ENCODE measurements at places on chromosomes 6 and 20.

- peak; percentile 43 for DNase-seq
Observed at GRCh38 chr20:53592992-53593465, 610 bp downstream of the ZNF217 start.

DNA sequence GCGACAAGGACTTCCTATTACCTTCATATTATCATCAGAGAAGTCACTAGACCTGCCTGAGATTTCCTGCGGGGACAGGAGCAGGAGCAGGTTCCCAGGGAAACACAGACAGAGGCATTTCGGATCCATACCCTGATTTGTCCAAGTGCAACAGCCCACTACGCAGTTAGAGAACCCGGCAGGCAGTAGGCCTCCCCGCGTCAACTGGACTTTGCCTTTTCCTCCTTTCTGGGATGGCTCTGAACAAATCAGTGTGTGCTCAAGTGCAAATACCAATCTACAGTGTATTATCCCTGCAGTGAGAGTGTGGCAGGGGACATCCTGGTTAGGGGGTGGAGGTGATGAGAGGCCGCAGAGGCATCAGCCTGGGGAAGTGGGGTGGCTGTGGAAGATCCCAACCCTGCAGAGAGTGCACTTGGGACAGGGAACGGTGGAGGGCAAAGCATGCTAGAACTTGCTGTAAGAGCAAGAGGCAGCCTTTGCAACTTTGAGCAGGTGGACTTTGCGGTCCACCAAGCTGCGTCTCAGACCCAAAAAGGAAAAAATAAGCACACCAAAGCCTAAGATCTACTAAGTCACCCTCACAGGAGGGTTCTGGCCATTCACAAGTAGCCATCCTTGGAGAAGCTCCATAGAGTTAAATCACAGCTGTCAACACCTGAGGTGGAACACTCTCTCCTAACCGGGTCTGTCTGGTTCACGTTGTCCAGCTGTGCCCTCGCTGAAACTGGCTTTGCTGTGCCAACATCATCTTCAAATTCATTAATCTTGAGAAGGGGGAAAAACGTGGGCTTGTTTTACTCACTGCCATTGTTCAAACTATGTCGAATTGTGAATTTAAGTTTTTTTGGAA is 159.1 kb downstream of the ZDHHC14 start:
- no peak for DNase-seq

DNA sequence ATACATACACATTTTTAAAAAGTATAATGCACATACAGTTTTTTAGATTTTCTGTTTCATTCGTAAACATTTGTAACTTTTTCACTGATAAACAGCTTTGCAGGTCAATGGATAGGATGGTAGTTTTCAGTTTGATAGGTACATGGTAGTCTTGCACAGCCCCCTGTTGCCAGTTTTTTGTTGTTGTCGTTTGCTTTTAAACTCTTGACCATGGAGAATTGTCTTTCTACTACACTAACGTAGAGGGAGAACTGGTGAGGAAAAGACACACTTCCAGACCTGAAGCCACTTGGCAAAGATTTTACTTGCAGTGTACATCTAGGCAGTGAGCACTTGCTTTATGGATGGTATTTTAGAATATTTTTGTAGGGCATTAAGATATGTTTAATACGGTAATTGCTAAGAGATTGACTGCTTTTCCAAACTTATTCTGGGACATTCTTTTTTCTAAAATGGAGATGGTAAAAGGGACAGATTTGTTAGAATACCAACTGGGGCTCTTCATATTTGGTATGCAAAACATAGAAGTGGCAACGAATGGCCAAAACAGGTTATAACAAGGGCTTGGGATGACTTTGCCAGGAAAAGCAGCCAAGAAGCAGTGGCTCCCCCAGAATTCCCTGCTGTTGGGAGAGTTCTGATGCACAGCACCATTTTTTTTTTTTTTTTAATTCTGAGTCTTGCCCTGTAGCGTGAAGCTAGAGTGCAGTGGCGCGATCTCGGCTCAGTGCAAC is 1.5 kb downstream of the PYGB start:
- DNase-seq = no peak

DNA sequence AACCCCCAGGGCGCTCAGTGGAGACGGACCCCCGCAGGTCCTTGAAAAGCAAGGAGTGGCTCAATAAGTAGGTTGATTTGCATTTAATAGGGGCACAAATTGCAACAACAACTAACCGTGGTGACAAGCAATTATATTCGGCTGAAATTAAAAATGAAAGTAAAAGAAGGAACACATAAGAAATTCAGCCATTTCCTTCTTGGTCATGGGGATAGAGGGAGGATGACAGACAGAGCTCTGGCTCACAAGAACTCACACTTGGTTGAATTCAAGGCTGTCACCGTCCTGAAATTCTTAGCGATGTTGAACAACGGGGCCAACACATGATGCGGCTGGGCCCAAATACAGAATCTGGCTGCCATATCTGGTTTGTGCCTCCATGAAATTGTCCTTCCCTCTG is 129.0 kb downstream of the EDN3 start:
- DNase-seq = no peak

- DNase-seq = no peak
Observed at GRCh38 chr6:25107218-25107617, 171.5 kb upstream of the RIPOR2 start.
